Foreskin melanocyte (primary cell): ENCODE measurements at places on chromosomes 5 and 9.

GRCh38 chr9:7790022-7790818 is 9.4 kb downstream of the DMAC1 start:
- no peak for DNase-seq

GRCh38 chr9:101371813-101372212 is 13.0 kb downstream of the BAAT start:
- DNase-seq: no peak

GRCh38 chr9:93262537-93263310 is 78.8 kb downstream of the WNK2 start:
- no peak for DNase-seq

- DNase-seq: no peak
These were observed 172.2 kb downstream of the APBA1 start for GRCh38 chr9:69499959-69500358.

GRCh38 chr5:158487156-158487555 is 612.6 kb downstream of the EBF1 start:
- no peak for DNase-seq

DNA sequence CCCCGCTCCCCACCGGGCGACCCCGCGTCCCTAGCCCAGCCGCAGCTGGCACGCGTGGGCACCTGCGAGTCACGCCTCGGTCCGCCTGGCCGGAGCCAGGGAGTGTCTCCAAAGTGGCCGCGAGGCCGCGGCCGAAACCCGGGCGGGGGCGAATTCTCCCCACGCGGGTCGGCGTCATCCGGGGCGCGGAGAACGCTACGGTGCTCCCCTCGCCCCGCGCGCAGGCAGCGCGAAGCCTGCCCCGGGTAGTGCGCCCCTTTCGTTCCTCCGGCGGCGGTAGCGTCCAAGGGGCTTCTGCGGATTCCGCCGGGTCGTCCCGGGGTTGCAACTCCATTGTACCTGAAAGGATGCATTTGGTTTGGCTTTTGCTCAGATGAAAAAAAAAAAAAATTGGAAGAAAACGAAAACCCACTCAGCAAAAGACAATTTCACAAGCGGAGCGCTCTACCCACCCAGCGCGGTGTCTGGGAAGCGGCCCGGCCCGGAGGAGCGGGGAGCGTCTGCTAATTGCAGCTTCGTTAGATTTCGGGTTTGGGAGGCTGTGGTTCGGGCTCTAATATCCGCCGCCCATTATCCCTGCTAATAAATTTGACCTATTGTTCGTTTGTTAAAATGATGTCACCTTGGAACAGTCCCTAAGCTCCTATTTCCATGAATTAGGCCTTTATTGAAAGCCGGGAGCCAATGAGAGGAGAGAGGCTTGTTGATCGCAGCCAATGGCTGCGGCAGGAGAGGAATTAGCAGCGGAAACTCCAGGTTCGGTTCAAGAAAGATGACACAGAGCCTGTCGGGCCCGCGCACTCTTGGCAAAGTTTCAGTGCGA is at the start of gene TLX3:
Gene TLX3, plus strand, starts transcription at position 796 of the 823 bp plus-strand sequence. CDS start 118 bp downstream, outside the sequence.
- peak; percentile 41 for DNase-seq

DNA sequence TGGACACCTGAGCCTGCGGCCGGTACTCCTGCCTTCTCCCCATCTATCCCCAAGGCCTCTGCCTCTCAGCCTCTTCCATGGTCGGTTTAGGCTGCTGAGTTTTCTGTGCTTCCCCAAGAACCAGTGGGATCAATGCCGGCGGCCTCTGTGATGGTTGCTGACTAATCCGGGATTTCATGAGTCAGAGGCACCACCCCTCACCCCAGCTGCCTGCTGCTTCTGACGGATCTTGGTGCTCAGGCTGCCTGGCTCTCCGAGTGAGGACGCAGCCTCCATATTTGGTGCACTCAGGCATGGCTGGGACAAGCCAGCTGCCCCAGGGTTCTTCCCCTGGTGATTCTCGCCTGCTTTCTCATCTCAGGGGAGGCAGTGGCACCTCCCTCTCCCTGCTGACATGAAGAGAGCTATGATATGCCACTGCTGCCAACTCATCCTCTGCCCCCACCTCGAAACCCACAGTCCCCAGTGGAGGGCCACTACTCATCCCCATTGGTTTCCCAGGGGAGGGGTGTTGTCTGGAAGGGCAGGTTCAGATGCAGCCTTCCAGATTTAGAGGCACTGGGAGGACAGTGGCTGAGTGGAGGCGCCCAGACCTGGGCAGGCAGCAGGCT is 3.3 kb upstream of the MAN1B1 start:
- peak; percentile 88 for DNase-seq

DNA sequence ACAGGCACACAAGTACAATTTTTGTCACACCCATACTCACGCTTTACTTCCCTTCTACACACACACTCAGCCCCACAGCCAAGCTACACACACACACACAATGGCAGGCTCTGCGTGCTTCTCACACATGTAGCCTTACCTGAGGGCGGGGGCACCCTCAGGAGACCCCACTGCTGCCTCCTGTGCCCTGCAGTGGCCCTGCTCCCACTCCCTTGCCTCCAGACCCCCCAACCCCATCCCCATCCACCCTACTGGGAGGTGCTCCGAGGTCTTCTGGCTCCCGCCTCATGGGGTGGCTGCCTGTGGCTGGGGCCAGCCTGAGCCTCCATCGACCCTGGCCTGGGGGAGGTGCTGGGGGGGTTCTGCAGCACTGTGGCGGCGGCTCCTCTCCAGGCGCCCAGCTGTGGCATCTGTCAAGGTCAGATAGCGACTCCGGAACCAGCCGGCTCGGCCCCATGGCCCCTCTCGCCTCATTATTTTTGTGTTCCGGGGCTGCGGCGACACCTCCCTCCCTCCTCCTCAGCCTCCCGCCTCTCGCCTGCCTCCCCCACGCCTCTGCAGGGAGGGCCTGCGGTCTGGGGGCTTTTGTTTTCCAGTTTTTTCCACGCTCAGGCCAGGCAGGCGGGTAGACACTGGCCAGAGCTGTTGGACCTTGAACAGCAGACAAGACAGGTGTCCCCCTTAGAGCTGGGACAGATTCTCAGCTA is 21.7 kb downstream of the CXXC5 start:
- DNase-seq: no peak

DNA sequence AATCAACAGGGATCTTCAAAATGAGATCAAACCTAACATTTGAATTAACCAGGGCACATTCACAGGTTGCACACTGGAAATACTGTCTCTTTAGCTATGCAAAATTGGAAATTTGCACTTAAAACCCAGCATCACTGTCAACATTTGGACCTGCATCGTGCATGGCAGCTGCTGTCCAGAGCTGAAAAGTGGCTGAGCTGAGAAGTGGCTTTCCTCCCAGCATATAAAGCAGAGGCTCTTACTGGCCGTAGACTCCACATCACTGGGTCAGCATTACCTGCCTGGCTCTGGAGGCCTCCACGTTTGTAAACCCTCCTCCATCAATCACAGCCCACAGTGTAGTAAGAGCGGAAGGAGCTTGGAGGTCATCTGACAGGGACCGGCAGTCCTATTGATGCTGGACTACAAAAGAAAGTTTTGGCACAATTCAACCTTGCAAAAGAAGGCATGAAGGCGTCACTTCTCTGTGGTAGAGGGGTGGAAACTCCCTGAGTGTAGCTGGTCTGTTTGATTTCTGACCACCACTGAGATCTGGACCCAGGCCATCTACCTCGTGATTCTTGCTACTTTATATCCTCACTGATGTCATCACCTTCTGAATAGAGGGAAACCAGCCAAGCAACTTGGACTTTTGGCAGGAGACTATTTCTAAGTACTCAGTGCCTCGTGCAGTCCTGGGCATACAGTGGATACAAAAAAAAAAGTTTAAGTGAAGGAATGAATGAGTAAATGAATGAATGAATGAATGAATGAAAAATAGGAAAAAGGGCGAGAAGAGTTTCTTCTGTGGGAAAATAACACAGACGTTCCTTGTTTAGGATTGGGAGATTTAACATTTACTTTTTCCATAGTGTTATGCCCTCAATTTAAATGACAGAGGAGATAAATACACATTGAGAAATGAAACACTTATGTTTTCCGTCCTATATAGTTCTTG is 14.8 kb downstream of the RASEF start:
- DNase-seq: peak; percentile 64

DNA sequence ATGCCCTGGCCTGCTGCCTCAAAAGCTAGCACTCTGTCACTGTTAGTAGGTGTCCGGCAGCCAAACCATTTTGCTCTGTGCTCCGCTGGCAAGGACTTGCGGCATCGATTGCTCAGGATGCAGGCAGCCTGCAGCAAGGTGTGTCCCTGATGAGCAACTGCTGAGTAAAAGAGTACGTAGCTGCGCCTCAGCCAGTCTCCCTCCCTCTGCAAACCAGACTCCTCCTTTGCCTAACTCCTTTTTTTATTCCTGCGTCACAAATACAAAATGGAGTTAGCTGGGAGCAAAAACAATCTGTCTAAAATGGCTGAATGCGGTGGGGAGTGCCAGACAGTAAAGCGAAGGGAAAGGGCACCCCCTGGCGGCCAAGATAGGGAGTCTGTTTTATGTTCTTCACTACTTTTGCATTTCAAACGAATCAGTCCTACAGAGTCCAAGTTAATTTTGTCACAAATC is 61.1 kb downstream of the DIAPH1 start:
- peak; percentile 84 for DNase-seq

- DNase-seq: no peak
These were observed 214.4 kb downstream of the NXNL2 start for GRCh38 chr9:88749420-88749819.

- DNase-seq: no peak
These were observed 61.6 kb downstream of the IPPK start for GRCh38 chr9:92608241-92608908.

DNA sequence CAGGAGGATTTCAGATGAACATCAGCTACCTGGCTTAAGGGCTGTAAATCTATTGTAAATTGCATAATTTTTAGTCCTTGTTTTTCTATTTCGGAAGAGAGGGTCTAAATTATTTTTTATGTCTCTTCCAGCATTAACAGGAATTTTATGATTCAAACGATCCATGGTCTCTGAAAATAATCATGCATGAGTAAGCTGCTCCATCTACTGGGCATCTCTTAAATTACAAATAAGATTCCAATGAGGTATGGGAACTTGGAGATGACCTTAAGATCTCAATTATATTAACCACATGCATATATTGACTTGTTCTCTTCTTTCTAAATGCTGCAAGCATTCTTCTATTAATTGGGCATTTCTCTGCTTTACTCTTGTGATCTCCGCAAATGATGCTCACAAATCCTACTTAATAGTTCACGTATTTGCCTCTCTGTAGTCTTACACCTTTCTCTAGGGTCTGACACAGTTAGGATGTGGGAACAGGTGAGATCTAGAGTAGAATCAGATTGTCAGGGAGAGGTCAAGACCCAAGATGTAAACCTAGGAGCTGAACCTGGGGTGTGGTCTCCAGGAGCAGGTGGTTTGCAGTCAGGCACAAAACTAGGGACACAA is 86.9 kb downstream of the NUDT12 start:
- peak; percentile 50 for DNase-seq

- peak; percentile 38 for DNase-seq
These were observed 89.5 kb upstream of the MAP3K1 start for GRCh38 chr5:56725711-56726411.

DNA sequence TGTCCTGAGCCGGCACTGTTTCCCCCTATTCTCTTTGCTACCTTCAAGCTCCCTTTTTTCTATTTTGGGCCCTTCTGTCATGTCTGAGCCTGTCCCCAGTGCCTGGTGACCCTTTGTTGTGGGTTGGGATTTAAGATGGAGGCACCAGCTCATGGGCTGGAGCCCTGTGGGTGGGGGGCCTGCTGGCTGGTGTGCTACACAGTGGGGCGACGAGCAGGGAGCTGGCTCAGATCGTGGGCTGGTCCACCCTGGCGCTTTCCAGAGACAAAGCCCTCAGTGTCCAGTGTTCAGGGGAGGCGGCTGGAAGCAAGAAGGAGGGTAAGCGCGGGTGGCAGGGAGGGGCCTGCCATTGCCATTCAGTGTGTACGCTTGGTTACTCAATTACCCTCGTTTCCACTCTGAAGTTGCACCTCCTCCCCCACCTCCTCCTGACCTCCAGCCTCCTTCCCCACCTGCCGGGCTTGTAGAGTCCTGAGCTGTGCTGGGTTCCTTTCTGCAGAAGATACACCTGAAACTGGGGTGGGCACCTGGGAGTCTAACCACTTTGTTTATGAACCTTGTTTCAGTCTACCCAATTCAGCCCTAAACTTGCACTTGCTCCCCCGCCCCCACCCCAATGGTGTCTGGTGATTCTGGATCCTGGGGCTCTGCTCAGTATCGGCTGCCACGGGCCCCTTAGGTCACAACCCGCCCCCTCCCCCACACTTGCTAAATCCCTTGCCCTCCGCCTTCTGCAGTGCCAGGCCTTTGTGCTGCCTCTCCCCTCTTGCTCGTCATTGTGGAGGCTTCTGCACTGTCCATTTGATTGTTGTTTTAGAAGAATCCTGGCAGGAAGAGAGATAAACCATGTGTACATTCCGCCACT is 49.9 kb downstream of the MVB12B start:
- no peak for DNase-seq

DNA sequence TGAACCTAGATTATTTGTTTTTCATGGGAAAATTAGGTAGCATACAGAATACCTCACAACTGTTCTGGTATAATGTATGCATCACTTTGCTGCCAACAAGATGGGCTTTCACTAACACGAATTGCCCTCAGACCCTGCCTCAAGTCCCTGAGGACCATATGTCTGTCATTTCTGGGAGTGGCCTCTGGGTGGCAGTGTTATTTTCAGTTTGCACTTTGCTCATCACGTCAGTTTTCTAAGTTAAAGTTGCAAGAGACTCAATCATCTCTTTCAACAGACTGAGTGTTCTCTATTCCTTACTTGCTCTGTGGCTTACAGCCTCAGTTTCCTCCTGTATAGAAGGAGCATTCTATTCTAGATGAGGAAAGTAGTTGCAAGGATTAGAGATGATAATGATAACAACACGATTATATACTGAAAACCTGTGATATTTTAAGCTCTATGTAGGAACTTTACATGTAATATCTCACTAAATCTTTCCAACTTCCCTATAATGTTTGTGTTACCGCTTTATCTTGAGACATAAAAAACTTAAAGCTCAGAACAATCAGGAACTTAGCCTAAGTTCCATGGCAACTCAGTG is 55.7 kb downstream of the TSSK1B start:
- peak; percentile 49 for DNase-seq

- DNase-seq: peak; percentile 8
These were observed 29.1 kb upstream of the ANKRD31 start for GRCh38 chr5:75265731-75266130.

DNA sequence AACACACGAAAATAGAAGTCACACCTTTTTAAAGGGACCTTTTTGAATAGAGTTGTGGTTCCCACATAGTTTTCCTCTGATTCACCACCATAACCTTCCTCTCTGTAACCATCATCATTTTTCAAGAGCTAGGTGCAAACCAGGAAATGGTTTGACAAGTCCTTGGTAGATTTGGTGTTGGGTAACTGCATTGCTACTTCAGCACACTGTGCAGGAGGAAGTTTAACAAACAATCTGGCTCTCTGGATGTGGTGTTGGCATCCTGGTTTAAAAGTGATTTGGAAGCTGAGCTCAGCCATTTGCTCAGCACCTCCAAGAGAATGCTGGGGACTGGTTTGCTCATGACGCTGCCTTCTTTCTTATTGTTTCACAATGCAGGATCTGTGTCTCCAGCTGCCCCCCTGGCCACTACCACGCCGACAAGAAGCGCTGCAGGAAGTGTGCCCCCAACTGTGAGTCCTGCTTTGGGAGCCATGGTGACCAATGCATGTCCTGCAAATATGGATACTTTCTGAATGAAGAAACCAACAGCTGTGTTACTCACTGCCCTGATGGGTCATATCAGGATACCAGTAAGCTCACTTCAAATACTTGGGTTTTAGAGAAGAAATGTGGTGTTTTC is 213.1 kb downstream of the RFK start:
- no peak for DNase-seq

GRCh38 chr5:135216471-135217343 is 182.3 kb downstream of the MACROH2A1 start:
- DNase-seq: no peak
